Activated CD8-positive, alpha-beta memory T cell treated with anti-CD3 and anti-CD28 coated beads, Interleukin-2, amount 50 U/mL, for 4 hours (primary cell): ENCODE measurements at places on chromosomes 2 and 18.
A peak's percentile ranks its signal among the peaks of the same experiment; 100 is the strongest.

- no peak for DNase-seq
Observed at GRCh38 chr2:69692424-69692823, 48.9 kb upstream of the AAK1 start.

GRCh38 chr18:2515908-2516625 lies 55.2 kb downstream of the METTL4 start:
- DNase-seq, result no peak

DNA sequence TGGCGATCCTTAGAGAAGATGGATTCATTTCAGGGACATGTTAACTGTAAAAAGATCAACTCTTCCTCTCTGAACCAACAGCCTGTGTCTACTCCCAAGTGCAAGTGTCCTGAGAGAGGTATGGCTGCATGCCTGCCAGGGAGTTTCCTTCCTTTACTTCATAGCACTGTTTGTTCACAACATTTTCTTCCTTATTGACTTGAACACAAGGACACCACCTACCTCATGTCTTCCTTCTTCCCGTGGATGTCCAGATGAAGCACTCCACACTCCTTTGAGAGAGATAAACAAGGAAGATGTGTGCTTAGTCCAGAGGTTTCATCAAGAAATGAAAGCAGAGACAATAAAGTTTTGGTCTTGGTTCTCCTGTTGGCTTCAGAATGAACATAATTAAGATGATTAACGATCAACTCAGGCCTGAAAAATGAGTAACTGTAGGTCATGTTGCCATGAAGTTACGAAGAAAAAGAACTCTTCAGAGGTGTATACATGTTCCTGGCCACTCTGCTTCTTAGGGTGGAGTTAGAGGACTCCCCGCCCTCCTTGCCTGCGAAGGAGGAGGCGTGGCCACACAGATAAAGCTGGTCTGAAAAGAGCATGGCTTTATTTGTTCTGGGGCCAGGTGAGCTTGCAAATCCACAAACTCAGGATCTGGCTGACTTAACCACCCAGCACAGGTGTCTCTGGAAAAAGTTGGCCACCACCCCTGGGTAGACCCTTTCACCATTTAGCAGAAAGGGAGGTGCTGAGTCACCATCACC lies 155.0 kb upstream of the KCTD1 start:
- DNase-seq, result no peak

DNA sequence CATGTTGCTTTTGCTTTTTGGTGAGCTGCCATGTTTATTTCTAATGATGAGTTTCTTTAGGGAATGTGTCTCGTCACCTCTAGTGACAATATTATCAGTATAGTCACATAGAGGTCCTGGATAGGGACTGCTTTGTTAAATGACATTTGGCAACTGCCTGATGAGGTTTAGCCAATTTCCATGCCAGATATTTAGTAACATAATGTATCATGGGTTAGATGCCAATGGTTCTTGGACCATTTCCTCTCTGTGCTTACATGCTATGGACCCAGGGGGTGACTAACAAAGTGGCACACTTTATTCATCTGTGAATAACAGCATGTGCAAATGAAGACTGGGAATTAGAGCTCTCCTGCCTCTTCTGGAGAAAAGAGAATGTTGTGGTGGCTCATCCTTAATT lies 56.2 kb upstream of the RAB27B start:
- DNase-seq, result no peak

DNA sequence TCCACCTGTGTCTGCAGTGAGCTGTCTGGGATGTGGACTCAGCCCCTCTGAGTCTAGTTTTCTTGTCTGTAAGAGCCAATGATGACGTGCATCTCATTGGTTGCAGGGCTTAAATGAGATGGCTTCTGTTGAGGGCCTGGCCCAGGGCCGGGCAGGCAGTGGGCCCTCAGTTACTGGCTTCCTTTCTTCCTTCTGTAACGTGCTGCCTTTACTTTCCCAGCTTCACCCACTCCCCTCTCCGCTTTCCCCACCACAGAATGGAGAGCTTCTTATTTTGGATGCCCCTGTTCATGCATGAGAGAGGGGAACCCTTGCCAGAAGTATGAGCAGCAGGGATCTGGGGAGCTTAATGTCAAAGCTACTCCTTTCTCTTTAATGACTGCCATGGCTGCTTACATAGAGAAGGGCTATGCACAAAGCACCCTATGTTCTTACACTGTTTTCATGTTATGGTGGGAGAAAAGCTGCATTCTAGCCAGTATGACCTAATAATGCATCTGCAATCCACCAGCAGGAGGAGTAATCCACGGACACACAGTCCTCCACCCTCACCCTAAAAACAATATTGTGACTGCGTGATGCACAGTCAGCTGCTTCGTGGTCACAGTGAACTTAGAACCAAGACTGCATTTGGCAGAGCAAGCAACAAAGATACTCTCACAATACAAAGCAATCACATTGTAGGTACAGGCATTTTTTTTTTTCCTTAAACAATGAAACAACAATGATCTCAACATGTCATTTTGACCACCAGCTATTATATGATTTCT lies 37.2 kb downstream of the CREG2 start:
- no peak for DNase-seq

GRCh38 chr2:14756981-14757657 lies 124.6 kb downstream of the LRATD1 start:
- DNase-seq, result no peak

- no peak for DNase-seq
Observed at GRCh38 chr2:128812183-128812940, 493.7 kb upstream of the HS6ST1 start.

DNA sequence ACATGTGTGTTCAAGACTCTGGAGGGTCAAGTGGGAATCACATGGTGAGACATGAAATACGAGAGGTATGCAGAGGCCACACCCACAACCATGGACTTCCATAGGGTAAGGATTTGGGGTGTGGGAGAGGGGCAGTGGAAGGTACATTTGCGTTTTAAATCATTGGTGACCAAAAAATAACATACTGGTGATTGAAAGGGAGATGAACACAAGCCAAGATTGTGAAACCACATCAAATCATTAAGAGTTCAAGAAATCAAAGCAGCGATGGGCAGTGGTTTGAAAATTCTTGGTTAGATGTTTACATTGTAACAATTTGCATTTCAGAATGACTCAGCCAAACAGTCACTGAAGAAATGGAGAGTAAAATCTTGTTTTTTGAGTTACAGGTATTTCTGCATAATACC lies 1.9 kb upstream of the CABYR start:
- no peak for DNase-seq

- no peak for DNase-seq
Observed at GRCh38 chr18:12861637-12862036, 22.4 kb downstream of the PTPN2 start.

GRCh38 chr18:78587626-78588600 lies 391.7 kb upstream of the SALL3 start:
- DNase-seq, result no peak

DNA sequence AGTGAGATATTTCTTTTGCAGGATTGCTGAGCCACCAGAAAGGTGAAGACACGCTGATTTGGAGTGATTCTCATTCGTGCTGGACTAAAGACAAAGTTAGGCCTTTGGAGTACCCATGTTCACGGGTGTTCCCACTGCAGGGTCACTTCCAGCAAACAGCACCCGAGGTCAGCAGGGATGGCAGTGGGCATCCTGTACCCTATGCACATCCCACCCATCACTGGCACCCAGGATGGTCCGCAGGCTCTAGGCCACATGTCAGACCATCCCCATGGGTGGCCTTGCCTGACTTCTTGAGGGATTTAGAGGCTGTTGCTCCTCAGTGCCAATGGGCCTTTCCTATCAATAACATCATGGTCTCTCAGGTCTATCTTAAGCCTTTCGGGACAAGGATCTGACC lies 39.3 kb upstream of the TMEM17 start:
- DNase-seq, result no peak

GRCh38 chr2:137693534-137693933 lies 270.7 kb upstream of the HNMT start:
- DNase-seq, result no peak

- no peak for DNase-seq
Observed at GRCh38 chr2:227834423-227834822, 20.8 kb downstream of the CCL20 start.

GRCh38 chr2:220226076-220226475 lies 598.6 kb downstream of the SLC4A3 start:
- no peak for DNase-seq

- DNase-seq, result no peak
Observed at GRCh38 chr2:17780546-17780945, 26.6 kb downstream of the GEN1 start.

DNA sequence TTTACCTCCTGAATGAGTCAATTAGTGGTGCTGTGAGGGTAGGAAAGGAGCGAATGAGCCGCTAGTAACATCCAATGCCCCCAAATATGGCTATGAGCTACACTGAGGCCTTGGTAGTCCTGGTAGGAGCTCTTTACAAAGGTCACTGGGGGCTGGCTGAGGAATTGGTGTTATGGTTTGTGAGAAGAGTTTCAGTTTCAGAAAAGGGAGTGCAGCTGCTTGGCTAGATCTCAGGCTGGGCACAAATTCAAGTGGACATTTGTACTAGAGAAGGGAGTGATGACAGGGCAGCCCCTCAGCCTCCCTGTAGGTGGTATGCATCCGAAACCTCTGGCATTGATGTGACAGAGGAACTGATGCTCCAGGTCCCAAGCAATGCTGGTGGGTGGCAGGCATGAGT lies 13.9 kb upstream of the PAIP2B start:
- DNase-seq, result no peak

GRCh38 chr2:187924293-187924692 lies 367.4 kb upstream of the GULP1 start:
- DNase-seq, result no peak

DNA sequence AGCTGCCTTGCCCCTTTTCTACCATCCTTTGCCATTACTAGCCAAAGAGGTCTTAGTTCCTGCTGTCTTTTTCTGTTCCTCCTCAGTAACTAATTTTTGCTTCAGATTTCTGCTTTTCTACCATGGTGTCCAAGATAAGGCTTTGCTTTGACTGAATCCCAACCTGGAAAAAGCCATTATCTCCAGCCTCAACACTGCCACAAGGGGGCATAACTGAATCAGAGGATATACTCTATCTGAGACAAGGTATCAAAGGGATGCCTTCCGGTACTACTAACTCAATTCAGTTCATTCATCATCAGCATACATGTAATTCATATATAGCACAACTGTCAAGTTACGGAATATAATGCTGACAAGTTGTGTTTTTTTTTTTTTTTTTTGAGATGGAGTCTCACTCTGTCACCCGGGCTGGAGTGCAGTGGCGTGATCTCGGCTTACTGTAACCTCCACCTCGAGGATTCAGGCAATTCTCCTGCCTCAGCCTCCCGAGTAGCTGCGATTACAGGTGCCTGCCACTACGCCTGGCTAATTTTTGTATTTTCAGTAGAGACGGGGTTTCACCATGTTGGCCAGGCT lies 11.4 kb downstream of the OSGEPL1 start:
- peak; percentile 27 for DNase-seq
